Right ventricle myocardium superior (tissue), 1 donor: ENCODE measurements at places on chromosomes 1 and 21. TPM values are rescaled to one million over a fixed set of nuclear protein-coding genes. Genes with fewer than 3 reads are reported as not detected.

DNA sequence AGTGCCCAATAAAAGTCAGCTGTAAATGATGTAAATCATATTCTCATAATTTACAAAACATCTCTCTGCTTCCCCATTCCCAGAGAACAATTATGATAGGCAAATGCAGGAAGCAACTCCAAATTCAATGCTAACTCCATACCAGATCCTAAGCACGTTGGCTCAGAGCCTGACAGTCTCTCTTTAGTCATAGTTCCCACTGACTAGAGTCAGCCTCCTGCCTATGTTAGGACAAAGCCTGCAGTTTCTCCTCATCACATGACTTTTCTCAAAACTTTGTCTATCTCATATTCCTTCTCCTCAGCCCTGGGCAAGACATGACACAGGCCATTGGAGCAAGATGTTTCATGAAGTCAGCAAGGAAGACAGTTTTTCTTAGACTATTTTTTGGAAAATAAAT, 101.5 kb upstream of the COL24A1 start:
- DNase-seq = no peak

- no peak for DNase-seq
These were observed 89.5 kb downstream of the SCMH1 start for GRCh38 chr1:41152622-41153044.

A3GALT2 gene
- not detected for total RNA-seq

ABCG1 gene
- 7.3 TPM for total RNA-seq

ITLN1 gene
- total RNA-seq = 2.3 TPM

FAAH gene
- total RNA-seq = 4.8 TPM

- no peak for DNase-seq
These were observed 809.9 kb upstream of the RGS18 start for GRCh38 chr1:191348328-191348727.

- DNase-seq = no peak
These were observed 73.8 kb downstream of the POU2F1 start for GRCh38 chr1:167294528-167294927.

DNA sequence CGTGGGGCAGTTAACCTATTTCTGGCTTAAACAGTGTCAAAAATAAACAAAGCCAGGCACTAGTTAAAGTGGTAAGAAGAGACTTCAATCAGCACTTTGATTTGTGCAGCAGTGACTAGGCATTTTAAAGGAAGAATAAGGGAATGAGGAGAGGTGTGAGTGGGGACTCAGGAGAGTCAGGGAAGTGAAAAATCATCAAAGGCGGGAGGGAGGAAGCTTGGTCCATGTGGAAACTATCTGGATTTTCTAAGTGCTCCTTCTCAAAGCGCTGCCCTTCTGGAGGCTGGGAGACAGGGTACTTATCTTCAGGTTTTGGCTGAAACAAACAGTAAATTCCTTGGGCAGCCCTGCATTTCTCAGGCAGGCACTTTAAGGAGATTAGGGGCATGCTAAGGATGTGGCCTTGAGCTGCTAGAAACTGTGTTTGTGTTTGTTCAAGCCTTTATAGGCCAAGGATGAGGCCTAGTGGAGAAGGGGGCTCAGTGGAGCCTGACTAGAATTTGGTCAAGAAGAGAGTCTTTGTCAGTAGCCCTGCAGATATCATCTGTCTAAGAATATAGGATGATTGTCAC, 486.5 kb downstream of the SIPA1L2 start:
- DNase-seq = no peak

- DNase-seq = peak; percentile 86
These were observed 146.1 kb upstream of the FGGY start for GRCh38 chr1:59150577-59151386.

DNA sequence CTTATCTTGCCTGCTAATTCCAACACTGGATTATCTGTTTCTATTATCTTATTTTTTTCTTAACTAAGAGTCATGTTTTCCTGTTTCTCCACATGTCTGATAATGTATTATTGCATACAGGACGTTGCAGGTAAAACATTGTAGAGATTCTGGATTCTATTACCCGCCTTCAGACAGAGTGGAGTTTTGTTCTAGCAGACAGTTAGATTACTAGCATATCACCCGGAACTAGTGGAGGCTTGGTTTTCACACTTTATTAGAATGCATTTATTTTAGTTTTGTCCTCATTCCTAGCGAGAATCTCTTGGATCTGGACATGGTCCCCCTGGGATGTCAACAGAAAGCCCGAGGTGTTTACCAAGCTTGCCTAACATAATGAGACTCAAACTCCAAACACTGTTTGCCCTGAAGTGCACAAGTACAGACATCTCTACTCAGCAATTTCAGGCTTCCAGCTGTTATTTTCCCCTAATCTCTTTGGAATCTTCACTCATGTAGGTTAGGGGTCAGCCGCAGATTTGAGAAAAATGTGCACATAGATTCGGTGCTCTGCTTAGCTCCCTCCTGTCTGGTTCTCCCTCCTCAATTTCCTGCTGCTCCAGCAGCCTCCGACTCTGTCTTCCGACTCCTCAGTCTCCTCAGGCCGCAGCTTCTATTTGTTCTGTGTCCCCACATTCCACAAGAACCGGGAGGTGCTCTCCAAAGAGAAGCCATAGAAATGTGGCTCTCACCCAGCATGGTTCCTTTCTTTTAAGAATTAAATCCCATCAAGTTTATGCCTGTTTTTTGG, 36.8 kb upstream of the PTPRF start:
- DNase-seq = no peak

RORC gene
- 15.4 TPM for total RNA-seq

DNA sequence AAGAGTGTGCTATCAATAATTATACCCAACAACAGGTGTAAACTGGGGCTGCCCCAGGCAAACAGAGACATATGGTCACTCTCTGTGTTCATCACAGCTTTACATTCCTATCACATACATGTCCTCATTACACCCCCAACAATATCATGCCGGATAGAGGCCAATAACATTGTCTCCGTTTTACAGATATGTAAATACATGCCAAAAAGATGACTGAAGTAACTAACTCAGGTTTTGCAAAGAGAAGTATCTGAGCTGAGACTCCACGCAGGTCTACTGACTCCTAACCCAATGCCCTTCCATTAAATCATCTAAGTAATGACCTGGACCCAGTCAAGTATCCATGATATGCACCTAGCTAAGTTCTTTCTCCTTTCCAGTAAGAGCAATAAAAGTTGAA, 55.0 kb downstream of the JAK1 start:
- DNase-seq = no peak

CLCA4 gene
- total RNA-seq = not detected

PLA2G2C gene
- not detected for total RNA-seq

DNA sequence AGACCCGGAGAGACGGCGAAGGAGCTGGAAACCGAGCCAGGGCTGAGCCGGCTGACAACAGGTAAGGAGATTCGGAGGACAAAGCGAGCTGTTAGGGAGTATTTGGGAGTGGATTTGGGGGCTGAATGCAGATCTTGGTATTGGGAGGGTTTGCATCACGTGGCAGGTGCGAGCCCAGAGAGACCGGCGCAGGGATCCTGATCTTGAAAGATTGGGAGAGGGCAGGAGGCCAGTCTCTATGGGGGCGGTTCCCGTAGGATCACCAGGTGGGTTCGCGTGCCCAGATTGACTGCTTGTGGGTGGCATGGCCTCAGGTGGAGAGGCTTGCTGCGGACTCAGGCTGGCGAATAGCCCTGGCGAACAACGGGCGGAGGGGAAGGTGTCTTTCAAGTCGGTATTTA, 204 bp downstream of the CIART start:
- DNase-seq = no peak

GRCh38 chr1:171794085-171794484, 12.6 kb downstream of the METTL13 start:
- DNase-seq = no peak

C1orf115 gene
- 21.0 TPM for total RNA-seq

DNA sequence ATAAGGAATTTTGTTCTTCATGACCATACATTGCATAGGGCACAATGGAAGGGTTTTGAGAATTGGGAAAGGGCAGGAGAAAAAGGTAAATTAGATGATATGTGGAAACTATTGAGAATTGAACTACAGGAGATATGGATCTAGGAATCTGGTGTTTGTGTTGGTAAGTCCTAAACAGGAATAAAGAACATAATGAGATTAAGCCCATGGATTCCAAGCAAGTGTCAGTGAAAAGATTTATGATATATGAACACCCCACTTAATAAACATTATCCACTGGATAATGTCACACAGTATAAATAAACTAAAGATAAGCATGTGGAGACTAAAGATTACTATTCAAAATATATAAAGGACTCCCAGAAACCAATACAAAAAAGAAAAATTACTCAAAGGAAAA, 98.2 kb downstream of the TNFSF18 start:
- no peak for DNase-seq
